ENCODE measurements at places on chromosomes 2 and 18. TPM values are rescaled to one million over a fixed set of nuclear protein-coding genes. Genes with fewer than 3 reads are reported as not detected.
A peak's percentile ranks its signal among the peaks of the same experiment; 100 is the strongest.

DNA sequence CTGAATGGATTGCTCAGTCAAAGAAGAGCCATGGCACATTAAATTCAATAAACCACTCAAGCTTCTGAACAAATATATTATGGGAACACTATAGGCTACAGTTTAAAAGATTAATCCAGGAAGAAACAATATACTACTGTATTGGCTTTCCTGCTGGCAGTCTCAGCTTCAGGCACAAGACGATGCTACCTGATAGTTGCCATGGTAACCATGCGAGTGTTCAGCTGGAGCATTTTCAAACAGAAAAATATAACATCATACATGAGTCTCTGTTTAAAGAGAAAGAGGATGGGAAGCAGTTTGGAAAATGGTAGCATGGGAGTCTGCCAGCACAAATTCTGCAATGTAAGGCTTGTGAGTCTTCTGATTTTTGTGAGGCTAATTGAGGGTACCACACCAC, 65.9 kb upstream of the CPO start:
- no peak for DNase-seq

DNA sequence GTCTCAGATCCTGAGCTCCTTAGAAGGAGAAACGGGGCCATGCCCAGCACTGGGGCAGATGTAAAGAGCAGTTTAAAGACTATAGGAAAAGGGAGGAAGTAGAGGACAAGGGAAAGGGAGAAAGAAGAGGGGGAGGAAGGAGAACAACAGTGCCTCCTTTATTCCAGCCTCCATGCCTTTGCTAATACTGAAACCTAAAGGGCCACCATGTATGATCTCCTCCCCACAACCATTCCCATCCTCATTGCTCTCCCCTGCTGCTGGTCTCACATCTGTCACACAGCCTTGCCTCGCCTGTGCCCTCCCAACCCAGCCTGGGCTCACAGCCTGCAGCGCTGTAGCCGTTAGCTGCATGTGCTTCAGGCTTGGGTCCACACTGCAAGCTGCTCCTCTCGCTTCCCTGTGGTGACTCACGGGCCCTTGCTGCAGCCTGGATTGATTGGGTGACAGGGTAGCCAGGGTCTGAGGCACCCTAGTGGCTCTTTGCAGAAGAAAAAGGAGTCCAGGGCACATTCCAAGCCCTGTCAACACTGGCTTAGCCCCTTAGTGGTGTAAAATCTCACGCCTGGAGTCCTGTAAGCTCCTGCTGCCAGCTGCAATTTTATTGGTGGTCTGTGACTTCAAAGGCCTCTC, 281.9 kb downstream of the SRBD1 start:
- DNase-seq = no peak

- DNase-seq = no peak
Observed at GRCh38 chr2:240258685-240259084, 118.2 kb upstream of the OTOS start.

- no peak for DNase-seq
Observed at GRCh38 chr2:199692489-199692888, 158.5 kb downstream of the FTCDNL1 start.

- DNase-seq = peak; percentile 79
Observed at GRCh38 chr2:201420442-201421113, 30.7 kb downstream of the TRAK2 start.

- DNase-seq = no peak
Observed at GRCh38 chr2:24981411-24982136, 9.8 kb upstream of the DNAJC27 start.

- no peak for DNase-seq
Observed at GRCh38 chr2:64865831-64866345, 123.3 kb upstream of the SLC1A4 start.

- DNase-seq = no peak
Observed at GRCh38 chr2:5144159-5144558, 548.0 kb upstream of the SOX11 start.

DNA sequence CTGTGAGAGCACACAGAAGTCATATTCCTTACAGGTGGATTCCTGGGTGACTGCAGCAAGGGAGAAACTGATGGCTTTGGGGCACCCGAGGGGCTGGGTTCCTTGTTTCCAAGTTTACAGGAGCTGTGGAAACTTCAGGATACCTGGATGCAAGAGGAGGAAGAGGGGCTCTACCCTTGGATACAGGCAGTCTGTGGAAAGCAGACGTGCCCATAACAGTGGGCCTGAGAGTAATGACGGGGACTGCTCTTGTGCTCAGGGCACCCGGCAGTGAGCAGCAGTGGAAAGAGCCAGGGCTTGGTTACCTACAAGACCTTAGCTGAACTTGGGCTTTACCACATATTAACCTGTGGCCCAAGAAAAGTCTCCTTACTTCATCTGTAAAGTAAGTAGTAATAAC, 102.2 kb upstream of the TGFA start:
- no peak for DNase-seq

DNA sequence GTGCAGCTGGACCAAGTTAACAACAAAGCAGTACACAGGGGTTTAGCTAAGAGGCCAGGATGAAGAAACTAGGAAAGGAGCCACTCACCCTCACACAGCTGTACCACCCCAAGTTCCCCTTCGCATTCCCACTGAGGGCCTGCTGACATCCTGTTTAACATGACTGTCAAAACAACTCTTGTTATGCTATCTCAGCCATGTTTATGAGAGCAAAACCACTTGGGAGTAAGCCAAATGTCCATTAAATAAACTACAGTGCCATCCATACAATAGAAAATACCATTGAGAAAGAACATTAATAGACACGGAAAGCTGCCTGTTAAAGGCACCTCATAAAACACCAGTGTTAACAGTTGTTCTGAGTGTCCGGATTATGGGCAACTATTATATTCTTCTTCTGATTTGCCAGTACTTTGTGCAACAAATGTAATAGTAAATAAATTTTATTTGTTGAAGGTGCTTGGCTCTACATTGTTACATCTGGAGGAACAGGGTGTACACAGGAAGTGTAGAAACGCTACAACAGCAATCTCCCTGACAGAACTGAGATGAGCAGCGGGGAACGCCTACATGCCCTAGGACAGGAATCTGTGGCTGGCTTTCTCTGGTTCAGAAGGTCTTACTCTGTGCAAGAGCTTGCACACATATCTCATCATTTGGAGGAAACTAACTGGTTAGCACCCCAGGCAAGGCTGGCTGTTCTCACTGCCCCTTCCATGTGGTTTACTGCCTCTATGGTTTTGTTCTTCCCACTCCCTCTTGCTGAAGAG, 85.6 kb downstream of the EHD3 start:
- DNase-seq = peak; percentile 86

- DNase-seq = no peak
Observed at GRCh38 chr2:173064151-173064805, 11.4 kb upstream of the MAP3K20 start.

GRCh38 chr2:11753452-11753885, 7.0 kb downstream of the LPIN1 start:
- no peak for DNase-seq

- no peak for DNase-seq
Observed at GRCh38 chr2:120820263-120820952, 84.7 kb downstream of the GLI2 start.

DNA sequence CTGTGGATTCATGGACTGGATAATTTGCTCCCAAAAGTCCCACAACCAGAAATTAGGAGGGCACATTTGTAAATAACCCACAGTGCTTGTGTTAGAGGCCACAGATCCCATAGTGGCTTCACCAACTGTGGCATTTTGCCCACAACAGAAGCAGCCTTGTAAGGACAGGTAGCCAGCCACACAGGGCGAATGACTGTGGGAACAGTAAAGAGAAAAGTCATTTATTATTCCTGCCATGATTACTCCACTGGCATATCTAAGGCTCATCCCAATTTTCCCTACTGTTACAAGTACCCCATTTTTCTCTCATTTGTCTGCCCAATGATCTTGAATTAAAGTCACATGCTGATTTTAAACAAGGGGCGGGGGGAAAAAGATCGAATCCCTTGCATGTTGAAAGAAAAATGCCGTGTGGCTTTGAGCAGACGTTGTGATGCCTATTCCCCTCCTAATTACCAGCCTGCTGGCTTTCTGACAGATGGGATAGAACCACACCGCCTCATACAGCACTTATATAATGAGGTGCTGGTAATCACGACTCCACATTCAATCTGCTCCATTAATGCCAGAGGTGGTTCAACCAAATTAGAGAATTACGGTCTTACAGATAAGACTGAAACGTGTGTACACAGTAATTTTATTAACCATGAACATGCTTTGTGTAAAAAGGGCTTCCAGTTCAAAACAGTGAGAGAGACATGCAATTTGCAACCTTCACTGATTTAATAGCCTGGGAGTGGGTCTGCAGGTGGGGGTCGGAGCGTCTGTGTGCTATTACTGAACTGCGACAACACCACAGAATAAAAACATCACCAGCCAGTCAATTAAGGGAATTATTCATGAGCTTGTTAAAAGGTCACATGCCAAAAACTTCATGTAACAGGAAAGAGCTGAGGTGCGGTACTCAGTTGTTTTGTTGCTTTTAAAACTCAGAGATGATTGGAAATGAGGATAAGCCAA, 196.0 kb downstream of the TMEM163 start:
- no peak for DNase-seq

DNA sequence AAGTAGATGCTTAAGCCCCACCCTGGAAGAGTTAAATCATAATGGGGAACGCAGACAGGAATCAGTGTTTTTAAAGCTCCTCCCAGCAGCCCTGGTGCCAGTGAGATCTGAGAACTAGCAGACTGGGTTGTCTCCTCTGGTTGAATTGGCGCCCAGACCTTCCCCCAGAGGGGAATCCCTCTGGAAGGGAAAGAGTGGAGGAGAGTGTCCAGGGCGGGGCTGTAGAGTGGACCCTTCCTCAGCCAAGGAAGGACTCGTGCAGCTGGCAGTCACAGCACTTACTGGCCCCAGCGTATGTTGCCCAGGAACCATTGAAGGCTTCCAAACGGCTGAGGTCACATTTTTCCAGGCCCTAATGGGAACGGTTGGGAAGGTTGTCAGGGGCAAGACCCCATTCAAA, 62.5 kb downstream of the TGOLN2 start:
- DNase-seq = no peak

DNA sequence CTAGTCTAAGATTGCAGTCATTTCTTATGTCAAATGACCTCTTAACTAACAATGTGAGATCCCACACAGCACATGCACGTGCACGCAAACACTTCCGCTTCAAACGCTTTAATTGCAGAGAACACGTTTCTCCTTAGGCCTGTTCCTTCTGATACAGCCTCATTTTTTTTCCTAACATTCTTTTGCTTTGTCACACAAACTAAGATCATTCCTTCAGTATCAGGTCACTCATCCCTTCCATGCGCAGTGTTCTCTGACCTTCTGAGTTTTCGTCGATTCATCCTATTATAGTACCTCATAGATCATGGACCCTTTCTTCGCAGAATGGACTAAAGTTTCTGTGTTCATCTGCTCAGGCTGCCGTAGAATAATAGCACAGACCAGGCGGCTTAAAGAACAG, 327.1 kb upstream of the CDH19 start:
- no peak for DNase-seq

DNA sequence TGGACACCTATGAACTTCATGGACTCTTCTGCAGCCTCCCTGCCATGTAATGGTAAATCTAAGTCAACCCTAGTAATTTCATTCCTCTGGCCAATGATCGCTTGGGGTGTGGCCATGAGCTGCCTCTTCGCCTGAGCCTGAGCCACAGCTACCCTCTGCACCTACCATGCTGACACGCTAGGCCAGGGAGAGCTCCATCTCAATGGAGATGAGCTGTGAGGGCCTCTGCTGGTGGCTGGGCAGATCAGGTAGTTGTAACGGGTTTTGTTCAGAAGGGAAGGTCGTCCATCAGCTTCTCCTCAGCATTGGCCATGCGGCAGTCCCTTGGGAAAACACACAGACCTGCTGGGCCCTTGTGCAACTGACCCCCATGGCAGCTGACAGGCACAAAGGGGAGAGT, 24.4 kb downstream of the MPHOSPH10 start:
- DNase-seq = peak; percentile 5

- no peak for DNase-seq
Observed at GRCh38 chr18:24031318-24031717, 16.8 kb downstream of the TTC39C start.

GRCh38 chr2:74493546-74493945, 5.9 kb downstream of the LBX2 start:
- no peak for DNase-seq

- DNase-seq = no peak
Observed at GRCh38 chr2:170598067-170598395, 117.1 kb upstream of the SP5 start.

GRCh38 chr18:73286584-73286983, 418.8 kb upstream of the NETO1 start:
- DNase-seq = no peak

DNA sequence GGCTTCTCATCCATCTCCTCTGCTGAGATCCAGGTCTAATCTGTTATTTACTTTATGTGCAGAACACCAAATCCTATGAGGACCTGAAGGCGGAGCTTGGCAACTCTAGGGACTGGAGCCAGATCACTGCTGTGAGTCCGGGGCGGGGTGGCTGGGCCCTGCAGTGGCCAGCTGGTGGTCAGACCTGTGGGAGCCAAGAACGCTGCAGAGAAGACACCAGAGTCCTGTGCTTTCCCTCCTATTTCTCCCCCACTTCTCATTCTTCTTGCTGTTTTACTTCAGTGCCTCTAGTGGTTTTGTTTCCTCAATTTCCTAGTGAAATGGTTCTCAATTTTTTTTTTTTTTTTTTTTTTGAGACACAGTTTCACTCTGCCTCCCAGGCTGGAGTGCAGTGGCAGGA, 19.7 kb downstream of the VIL1 start:
- no peak for DNase-seq

- peak; percentile 71 for DNase-seq
Observed at GRCh38 chr2:191869178-191869577, 22.3 kb upstream of the CAVIN2 start.

GRCh38 chr2:67048314-67048713, 348.8 kb upstream of the ETAA1 start:
- DNase-seq = no peak

- no peak for DNase-seq
Observed at GRCh38 chr2:16853088-16853487, 187.5 kb upstream of the CYRIA start.

GRCh38 chr18:8601277-8602032, 7.8 kb upstream of the RAB12 start:
- DNase-seq = no peak

ITPRIPL1 gene
- total RNA-seq = 4.0 TPM

MEIS1 gene
- total RNA-seq = 3.6 TPM

C2orf74 gene
- 5.9 TPM for total RNA-seq

TUBA4B gene
- total RNA-seq = not detected

TTR gene
- total RNA-seq = not detected

CASP10 gene
- total RNA-seq = 40.7 TPM

GALR1 gene
- total RNA-seq = not detected

GPBAR1 gene
- total RNA-seq = 0.13 TPM

RPRM gene
- total RNA-seq = not detected

DSG4 gene
- total RNA-seq = not detected

MAL gene
- not detected for total RNA-seq

CSRNP3 gene
- 0.13 TPM for total RNA-seq

TPO gene
- total RNA-seq = not detected

BBS5 gene
- total RNA-seq = 1.4 TPM

FABP1 gene
- total RNA-seq = not detected

RTP5 gene
- total RNA-seq = not detected

Measured in dermis microvascular lymphatic vessel endothelial cell (primary cell).